AG04450 (cell line): ENCODE measurements at places on chromosomes 16 and 17. TPM values are rescaled to one million over a fixed set of nuclear protein-coding genes. Genes with fewer than 3 reads are reported as not detected.

Gene MYL11
- polyA plus RNA-seq, result 0.55 TPM in 1 of 2 replicates, not detected in the other

Gene CDH3
- polyA plus RNA-seq, result not detected in 2 replicates

Gene ANKFN1
- polyA plus RNA-seq, result 0.04 and 0.05 TPM in 2 replicates

Gene CARHSP1
- 65.5 and 91.1 TPM in 2 replicates for polyA plus RNA-seq

Gene GNAO1
- 0.01 and 0.04 TPM in 2 replicates for polyA plus RNA-seq

Gene PIRT
- not detected in 2 replicates for polyA plus RNA-seq

Gene CLEC18A
- polyA plus RNA-seq, result 0.12 TPM in 1 of 2 replicates, not detected in the other

Gene PPP1R1B
- polyA plus RNA-seq, result not detected in 2 replicates
